Activated naive CD8-positive, alpha-beta T cell treated with anti-CD3 and anti-CD28 coated beads, Interleukin-2, amount 50 U/mL, for 24 hours (primary cell): ENCODE measurements at places on chromosomes 7 and 10.

GRCh38 chr10:43653746-43654145 is 5.1 kb upstream of the ZNF32 start:
- DNase-seq: no peak

DNA sequence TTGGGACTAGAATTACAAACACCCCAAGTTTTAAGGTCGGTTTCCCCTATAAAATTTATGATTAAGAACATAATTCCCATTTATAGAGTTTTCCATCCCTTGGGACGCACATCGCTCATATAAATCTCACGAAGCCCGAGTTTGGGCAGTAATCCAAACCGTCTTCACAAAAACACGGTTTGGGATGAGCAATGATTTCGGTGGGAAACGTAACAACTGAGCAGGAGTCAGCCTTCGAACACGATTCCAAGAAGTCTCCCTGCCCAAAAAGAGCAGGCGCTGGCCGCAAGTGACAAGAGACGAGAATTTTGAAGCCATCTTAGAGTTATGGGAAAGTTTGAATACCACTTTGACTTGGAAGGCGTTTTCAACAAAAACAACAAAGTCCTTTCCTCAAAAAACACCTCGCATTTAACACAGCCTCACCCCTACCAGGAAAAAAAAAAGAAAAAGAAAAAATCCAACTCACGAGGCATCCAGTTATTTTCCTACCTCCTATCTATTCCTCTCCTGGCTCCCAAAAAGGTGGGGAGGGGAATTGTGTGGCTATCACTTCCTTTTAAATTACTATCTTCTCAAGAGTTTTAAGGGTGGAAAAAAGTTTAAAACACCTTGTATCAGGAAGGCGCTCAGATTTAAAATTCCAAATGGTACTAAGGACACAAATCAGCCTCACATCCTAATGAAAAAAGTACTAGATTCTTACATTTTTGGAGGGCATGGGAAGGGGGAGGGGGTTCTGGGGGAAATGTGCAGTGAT is 1.6 kb downstream of the SEPHS1 start:
- DNase-seq: no peak

DNA sequence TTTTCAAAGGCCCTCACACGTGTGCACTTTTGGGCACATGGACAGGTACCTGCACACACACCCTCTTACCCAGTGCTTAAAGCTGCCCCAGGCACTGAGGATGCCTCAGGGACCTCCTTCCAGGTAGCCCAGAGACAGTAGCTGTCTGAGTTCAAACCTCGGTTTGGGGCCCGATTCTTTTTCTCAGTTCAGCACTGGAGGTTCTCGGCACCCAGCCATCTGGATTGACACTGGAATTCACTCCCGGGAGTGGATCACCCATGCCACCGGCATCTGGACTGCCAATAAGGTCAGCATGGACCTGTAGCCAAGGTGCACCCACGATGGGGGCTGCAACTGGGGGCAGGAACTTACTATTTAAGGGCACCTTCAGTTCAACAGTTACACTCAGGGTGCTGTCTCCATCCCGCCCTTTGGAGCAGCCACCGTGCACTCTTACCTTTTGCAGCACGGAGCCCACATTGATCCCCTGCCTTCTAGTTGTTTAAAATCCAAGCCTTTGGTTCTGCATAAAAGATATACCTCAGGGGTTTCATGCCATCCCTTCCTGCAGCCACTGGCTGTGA is 17.7 kb downstream of the CPA5 start:
- DNase-seq: no peak

DNA sequence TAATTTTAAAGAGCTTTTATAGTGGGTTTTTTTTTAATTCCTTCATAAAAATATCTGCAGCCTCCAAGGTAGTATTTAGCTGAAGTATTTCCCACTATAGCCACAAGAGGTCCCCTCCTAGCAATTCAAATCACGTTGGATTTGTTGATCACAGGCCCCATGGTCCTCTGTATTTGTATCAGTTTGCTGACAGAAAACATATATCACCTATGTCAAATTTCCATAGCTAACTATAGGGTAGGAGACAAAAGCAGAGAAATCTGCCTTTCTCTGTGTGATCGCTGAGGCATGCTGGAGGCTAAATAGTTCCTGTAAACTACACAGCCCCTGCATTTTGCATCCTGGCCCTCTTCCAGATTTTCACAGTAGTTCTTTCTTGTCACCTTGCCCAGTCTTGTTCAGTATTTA is 1.7 kb upstream of the CTNNA3 start:
- DNase-seq: peak; percentile 2

GRCh38 chr10:133140417-133141143 is 19.4 kb upstream of the KNDC1 start:
- DNase-seq: no peak

DNA sequence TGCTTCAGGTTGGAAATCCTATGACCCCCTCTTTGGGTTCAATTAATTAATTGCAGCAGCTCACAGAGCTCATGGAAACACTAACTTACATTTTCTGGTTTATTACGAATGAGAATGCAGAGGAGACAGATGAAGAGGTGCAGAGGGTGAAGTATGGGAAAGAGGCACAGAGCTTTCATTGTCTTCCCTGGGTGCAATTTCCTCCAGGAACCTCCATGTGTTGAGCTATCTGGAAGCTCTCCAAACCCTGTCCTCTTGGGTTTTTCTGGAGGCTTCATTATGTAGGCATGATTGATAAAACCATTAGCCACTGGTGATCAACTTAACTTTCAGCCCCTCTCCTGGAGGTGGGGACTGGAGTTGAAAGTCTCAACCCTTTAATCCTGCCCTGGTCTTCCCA is 133.0 kb upstream of the AUTS2 start:
- DNase-seq: no peak

DNA sequence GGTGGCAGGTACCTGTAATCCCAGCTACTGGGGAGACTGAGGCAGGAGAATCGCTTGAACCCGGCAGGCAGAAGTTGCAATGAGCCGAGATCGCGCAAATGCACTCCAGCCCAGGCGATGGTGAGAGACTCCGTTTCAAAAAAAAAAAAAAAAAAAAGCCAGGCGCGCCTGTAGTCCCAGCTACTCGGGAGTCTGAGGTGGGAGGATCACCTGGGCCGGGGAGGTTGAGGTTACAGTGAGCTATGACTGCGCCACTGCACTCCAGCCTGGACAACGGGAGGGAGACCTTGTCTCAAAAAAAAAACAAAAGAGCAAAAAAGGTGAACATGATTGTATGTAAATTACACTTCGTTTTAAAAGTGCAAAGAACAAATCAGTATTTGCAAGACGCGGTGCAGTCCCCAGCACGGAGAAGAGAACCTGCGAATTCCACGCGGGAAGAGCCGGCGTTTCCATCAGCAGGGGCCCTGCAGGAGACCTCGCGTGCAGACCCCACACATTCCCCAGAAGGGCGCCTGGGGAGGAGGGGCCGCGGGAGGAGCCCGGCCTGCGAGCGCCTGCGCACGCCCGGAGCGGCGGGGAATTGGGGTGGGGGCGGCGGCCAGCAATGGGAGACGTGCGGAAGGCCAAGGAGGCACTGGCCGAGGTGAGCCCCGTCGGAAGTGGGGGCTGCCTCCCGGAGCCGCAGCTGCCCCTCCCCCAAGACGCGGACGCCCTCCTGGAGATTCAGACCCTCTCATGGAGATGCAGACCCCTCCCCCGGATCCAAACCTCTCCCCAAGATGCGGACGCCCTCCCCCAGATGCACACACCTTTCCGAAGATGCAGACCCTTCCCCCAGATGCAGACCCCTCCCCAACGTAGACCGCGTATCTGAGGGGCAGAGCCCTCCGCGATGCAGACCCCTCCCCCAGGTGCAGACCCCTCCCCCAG is 16.7 kb upstream of the SUN1 start:
- DNase-seq: peak; percentile 25

GRCh38 chr7:28954946-28955345 is 3.2 kb downstream of the TRIL start:
- no peak for DNase-seq

DNA sequence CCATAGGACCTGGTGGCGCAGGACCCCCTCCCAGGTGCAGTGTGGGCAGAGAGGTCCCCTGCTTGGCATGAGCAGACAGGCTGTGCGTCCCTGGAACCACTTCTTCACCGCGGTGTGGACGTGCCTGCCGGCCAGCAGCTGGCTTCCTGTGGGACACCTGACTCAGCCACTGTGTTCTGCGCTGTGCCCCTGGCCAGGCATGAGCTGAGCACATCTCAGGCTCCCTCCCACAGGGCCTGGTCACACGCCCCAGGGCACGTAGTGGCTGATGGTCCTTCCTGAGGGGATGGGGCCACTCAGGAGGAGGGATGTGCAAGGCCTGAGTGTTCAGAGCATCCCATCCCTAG is 3.5 kb upstream of the DEPP1 start:
- DNase-seq: no peak

DNA sequence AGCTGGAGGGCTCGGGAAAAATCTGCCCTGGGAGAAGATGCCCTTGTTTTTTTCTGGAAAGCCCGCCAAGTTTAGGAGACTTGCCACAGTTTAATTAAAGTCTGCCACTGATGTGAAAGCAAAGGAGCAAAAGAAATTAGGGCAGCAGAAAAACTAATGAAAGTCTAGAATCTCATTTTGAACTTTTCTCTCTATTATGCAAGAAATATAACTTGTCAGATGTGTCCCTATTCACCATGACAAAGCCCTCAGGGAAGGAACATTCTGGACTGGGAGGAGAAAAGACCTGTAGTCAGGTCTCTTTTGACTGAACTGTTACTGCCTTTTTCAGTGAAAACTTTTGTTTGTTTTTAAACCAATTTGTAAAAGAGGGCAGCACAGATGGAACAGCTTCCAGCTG is 715.5 kb downstream of the SORCS3 start:
- no peak for DNase-seq

DNA sequence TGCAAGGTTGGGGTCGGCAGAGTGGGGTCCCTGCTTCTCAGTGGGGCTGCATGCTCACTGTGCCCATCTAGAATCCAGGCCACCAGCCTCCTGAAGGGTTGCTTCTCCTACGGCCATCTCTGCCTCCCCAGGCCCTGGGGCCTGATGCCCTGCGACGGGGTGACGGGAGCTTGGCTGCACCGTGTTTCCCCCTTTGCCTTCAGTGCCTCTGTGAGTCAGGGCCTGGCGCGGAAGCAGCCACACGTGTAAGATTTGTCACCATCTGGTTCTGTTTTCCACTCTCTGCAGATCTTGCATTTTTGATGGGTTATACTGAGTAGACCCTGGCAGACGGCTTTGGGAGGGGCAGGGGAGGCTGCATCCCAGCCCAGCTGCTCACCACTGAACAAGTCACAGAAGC is 7.2 kb downstream of the ADAMTS14 start:
- DNase-seq: no peak

DNA sequence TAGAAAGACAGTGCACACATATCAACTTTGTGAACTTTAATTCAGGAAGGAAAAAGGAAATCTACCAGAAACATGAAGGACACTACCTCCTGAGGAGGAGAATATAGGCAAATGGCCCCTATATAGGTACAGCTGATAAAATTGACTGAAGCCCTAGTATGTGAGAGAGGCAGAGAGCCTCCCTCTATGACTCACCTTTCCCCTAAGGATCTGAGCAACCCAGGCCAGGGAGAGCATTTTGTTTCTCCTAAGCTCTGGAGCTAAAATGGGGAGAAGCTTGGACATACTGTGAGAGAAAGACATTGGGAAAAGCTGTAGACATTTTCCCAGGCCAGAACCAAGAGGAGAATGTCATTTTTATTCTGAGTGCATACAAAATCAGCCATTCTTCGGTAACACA is 303.5 kb downstream of the AHR start:
- DNase-seq: no peak

DNA sequence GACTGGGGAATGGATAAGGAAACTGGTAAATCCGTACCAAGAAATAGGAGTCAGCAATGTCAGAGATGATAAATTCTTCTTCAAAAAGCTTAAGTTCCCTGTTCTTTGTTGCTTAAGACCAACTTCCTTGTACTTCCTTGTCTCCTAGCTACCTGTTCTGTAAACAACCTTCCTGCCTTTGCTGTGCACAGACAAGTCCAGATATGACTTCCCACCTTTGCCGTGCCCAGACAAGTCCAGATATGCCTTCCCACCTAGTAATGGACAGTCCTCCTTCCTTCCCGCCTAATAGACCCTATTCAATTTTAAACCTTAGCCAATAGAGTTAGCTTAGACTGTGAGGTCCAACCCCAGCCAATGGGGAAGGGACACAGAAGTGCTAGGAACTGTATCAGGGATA is 2.5 kb upstream of the ZNF33A start:
- DNase-seq: no peak

GRCh38 chr10:114626841-114627240 is 31.2 kb downstream of the ABLIM1 start:
- DNase-seq: no peak

GRCh38 chr7:157731126-157731525 is 394.3 kb downstream of the DNAJB6 start:
- no peak for DNase-seq
